ENCODE measurements at places on chromosomes 1 and 21.

- DNase-seq = no peak
Measured at GRCh38 chr1:79005945-79006344, 585 bp downstream of the ADGRL4 start.

DNA sequence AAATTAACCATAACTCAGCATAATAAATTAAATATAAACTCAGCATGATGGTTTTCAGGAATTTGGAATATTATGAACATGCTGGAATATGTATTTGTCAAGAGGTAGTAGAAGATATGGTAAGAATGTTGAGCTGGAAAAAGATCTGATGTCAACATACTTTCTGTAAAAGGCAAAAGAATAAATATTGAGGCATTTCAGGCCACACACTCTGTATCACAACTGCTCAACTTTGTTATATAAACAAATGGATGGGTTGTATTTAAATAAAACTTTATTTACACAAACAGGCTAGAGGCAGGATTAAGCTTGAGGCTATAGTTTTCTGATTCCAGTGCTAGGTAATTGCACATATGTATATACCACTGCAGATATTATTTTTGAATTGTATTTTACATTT is 1409.4 kb downstream of the MRPL39 start:
- no peak for DNase-seq

GRCh38 chr1:14939527-14940284 is 213.8 kb upstream of the TMEM51 start:
- DNase-seq = no peak

DNA sequence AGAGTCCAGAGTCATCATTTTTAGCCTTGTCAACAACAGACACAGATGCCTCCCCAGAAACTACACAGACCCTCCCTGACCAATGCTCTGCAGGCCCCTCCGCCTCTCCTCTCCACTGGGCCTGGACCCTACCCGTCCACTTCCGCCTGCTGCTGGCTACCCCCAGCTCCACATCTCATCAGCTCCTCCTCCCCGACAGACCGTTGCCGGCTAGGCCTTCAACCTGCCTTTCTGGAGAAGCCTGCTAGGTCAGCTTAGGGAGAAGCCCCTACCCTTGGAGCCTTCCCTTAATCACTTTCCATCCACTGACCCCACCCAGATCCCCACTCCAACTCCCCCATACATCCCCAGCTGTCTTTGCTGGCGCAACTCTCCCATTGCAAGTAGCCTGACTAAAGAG is 1.4 kb downstream of the TRIM17 start:
- DNase-seq = no peak

DNA sequence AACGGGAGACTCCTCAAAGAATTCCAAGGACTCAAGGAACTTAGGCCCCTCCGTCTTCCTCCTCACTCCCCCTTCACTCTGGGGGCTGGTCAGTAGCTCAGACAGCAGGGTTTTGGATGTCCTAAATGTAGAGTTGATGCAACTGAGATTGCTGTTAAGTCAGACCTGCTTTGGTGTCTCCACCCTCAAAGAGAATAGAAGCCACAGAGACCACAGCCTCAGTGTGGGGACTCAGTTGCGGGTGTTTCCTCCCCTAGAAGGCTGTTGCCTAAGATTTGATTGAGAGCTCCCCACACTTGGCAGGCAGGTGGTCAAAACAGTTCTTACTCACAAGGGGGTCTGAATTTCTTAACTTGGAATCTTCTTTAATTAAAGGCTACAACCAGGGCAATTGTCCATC is 7.6 kb downstream of the MAN1C1 start:
- no peak for DNase-seq

GRCh38 chr1:174692313-174692712 is 244.5 kb downstream of the GPR52 start:
- no peak for DNase-seq

GRCh38 chr1:69499203-69499803 is 68.4 kb upstream of the LRRC7 start:
- no peak for DNase-seq

DNA sequence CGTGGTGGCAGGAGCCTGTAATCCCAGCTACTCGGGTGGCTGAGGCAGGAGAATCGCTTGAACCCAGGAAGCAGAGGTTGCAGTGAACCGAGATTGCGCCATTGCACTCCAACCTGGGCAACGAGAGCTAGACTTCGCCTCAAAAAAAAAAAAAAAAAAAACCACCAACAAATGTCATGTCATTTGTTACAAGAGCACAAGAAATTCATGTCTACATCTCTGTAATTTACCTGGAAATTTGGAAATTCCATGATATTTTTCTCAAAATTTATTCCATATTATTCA is 16.5 kb upstream of the VPS45 start:
- DNase-seq = no peak

GRCh38 chr1:227938276-227938675 is 9.5 kb downstream of the WNT9A start:
- DNase-seq = no peak
